IMR-90 (cell line): ENCODE measurements at places on chromosomes 11 and 22.

DNA sequence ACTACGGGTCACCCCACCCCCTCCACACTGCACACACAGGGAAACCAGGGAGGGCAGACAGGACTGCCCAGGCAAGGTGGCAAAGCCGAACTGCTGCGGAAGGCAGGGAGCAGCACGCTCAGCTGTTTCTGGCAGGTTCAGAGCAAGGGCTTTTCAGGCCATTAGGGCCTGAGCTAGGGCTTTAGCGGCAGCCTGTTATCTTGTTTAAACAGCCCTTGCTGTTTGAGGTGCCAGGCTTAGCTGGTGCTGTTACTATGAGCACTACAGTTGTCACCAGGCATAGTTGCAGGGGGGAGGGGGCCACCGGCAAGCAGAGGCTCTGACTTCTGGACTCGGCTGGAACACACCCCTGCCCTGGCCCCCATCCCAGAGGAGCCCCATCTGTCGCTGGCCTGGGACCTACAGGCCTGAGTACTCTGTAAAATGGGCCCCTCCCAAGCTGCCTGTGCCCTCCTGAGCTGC, 34.9 kb downstream of the RSPH14 start:
- H3K27me3 ChIP-seq, result peaks cover 2% of the 10 kb centered on the region; the same call in 1 of the 2 replicates
- no peak for DNase-seq
- H3K36me3 ChIP-seq, result no peaks in the 10 kb centered on the region
- no peaks in the 10 kb centered on the region for H3K4me1 ChIP-seq
- no peak overlapping the region for H3K27ac ChIP-seq

GRCh38 chr11:121890377-121890776, 225.6 kb downstream of the BLID start:
- H3K27ac ChIP-seq, result no peak overlapping the region
- peak; percentile 80 for DNase-seq
- H3K4me1 ChIP-seq, result peaks cover 22% of the 10 kb centered on the region; the same call in 1 of the 2 replicates
- H3K27me3 ChIP-seq, result no peaks in the 10 kb centered on the region

DNA sequence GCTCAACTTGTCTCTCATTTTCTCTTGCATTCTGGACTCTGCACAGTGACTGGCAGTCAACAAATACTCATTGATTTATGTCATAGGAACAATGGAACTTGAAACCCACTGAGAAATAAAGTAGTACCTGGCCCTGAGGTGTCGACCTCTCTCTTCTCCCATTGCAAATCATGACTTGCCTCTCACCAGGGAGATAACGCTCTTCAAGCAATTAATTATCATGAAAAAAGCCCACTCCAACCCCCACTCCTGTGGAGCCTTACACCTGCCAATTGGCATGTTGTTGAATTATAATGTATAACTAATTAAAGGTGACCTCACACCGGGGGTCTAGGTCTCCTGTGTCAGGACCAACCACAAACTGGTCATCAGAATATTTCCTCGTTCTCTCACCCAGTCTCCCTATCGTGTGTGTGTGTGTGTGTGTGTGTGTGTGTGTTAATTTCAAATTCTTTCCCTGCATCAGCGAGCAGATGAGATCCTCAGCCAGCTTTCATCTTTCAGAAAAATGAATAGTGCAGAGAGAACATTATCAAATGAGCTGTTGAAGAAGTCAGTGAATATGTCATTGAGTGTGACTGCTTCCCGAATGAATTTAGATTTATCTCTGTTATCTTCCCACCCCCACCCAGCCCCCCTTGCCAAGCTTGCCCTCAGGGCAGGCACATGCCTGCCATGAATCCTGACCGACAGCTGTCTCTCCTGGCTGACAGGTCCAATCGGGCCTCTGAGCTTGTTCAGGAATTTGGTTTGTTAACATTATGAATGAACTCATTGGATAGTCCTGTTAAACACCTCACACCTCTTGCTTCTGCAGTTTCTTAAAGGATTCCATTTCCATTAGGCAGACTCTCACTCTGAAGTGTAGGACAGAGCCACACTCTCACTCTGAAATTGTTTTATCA, 357.4 kb downstream of the INSC start:
- no peaks in the 10 kb centered on the region for H3K36me3 ChIP-seq
- H3K27ac ChIP-seq, result no peak overlapping the region
- H3K27me3 ChIP-seq, result no peaks in the 10 kb centered on the region
- H3K4me1 ChIP-seq, result no peaks in the 10 kb centered on the region
- H3K4me3 ChIP-seq, result no peak overlapping the region

DNA sequence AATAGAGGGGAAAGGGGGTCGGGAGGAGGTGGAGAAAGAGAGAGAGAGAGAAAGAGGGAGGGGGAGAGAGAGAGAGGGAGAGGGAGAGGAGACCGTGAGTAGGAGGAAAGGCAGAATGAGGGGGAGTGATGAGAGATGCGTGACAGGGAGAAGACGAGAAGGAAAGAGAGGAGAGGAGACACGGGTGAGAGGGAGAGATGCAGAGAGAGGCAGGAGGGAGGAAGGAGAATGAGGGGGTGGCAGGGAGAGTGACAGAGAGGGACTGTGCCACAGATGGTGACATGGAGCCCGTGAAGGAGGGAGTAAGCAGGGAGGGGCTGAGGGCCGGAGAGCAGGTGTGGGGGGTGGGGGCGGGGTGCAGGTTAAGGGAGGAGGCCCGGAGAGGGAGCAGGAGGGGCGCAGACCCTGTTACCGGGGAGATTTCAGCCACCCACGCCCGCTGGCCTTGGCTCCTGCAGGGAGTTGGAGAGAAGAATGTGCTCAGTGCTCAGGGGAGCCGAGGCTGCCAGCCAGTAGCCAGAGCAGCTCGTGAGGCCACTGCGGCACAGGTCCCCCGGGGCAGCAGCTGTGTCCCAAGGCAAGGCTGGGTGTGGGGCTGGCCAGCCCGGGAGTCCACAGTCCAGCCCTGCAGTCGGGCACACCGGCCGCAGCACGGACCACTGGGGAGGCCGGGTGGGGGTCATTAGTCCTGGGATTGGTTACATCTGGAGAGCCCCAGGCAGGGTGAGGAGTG, at the start of gene SSTR3:
SSTR3 (minus strand) TSS at position 304 of the 733 bp plus-strand sequence. CDS start 4,674 bp downstream, outside the sequence.
- no peak within 1 kb of the TSS for H3K27ac ChIP-seq
- peaks cover 4% of the 10 kb centered on the region; the same call in 1 of the 2 replicates for H3K4me1 ChIP-seq
- no peak within 1 kb of the TSS for H3K4me3 ChIP-seq
- DNase-seq, result no peak
